ENCODE measurements at places on chromosomes 11 and 22. TPM values are rescaled to one million over a fixed set of nuclear protein-coding genes. Genes with fewer than 3 reads are reported as not detected.

GRCh38 chr11:122785031-122785541 is 53.2 kb upstream of the CRTAM start:
- H3K36me3 ChIP-seq = peaks cover 22% of the 10 kb centered on the region
- H3K4me1 ChIP-seq = peaks cover 2% of the 10 kb centered on the region
- H3K27ac ChIP-seq = no peak overlapping the region
- no peak for DNase-seq
- H3K27me3 ChIP-seq = no peaks in the 10 kb centered on the region

- peaks cover 64% of the 10 kb centered on the region for H3K4me1 ChIP-seq
- H3K27ac ChIP-seq = peak within 1 kb of the TSS; percentile 92
- DNase-seq = peak; percentile 89
- H3K36me3 ChIP-seq = peaks cover 27% of the 10 kb centered on the region
- no peaks in the 10 kb centered on the region for H3K27me3 ChIP-seq
These were observed at the start of gene MFNG for GRCh38 chr22:37486224-37486845. Gene MFNG, minus strand, starts transcription at chr22:37486384. Its CDS starts 207 bp downstream, at chr22:37486177.

DNA sequence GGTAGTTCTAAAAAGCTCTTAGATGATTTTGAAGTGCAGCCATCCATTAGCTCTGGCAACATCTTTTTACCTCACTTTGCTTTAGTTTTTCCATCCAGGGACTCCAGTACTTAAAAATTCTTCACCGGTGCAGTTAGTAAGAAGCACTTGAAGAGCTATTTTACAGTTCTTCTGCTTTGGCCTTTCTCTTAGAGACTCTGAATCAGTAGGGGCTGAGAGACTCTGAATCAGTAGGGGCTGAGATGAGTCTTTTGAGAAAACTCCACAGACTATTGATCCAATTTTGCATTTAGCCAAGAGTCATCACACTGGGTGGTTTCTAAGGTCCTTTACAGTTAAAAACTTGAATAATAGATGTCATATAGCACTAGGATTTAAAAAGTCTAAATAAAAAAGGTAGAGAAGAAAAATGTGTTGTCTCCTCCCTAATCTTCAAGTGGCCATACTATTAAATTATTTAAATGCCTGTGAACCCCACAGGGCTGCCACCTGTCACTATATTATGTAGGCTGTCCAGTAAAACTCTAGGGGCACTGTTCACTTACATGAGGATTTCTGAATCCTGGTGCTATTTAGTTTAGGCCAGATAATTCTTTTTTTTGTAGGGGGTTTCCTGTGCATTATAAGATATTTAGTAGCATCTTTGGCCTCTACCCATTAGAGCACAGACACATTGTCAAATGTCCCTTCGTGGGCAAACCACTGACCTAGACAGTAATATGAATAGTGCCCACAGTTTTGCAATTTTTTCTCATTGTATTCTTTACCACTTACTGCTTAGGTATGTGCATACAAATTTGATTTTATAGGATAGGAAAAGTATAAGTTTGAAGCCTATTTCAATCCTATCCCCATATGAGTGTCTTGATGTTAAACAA is 26.3 kb upstream of the HIKESHI start:
- H3K4me3 ChIP-seq = no peak overlapping the region
- peak overlapping the region; percentile 26 for H3K27ac ChIP-seq
- peaks cover 80% of the 10 kb centered on the region for H3K36me3 ChIP-seq

GRCh38 chr11:120514541-120515121 is 3.1 kb downstream of the GRIK4 start:
- peaks cover 66% of the 10 kb centered on the region for H3K27me3 ChIP-seq
- peaks cover 2% of the 10 kb centered on the region for H3K4me1 ChIP-seq
- DNase-seq = no peak
- H3K27ac ChIP-seq = no peak overlapping the region
- no peak overlapping the region for H3K4me3 ChIP-seq

DNA sequence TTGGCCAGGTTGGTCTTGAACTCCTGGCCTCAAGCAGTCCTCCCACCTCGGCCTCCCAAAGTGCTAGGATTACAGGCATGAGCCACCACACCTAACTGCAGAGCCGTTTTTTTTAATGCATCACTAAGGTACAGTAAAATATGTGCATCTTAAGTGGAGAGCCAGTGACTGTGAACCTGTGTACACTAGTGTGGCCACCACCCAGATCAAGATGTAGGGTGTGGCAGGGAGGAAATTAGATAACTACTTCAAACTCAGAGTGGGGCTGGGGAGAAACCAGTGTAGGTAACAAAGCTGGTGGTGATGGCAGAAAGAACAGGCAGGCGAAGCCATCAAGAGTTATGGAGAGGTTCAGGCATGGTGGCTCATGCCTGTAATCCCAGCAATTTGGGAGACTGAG is 14.4 kb downstream of the SNAP29 start:
- no peak overlapping the region for H3K27ac ChIP-seq
- H3K36me3 ChIP-seq = peaks cover 11% of the 10 kb centered on the region
- DNase-seq = no peak
- H3K4me3 ChIP-seq = no peak overlapping the region
- no peaks in the 10 kb centered on the region for H3K27me3 ChIP-seq

Gene KCNJ5
- not detected for total RNA-seq

DNA sequence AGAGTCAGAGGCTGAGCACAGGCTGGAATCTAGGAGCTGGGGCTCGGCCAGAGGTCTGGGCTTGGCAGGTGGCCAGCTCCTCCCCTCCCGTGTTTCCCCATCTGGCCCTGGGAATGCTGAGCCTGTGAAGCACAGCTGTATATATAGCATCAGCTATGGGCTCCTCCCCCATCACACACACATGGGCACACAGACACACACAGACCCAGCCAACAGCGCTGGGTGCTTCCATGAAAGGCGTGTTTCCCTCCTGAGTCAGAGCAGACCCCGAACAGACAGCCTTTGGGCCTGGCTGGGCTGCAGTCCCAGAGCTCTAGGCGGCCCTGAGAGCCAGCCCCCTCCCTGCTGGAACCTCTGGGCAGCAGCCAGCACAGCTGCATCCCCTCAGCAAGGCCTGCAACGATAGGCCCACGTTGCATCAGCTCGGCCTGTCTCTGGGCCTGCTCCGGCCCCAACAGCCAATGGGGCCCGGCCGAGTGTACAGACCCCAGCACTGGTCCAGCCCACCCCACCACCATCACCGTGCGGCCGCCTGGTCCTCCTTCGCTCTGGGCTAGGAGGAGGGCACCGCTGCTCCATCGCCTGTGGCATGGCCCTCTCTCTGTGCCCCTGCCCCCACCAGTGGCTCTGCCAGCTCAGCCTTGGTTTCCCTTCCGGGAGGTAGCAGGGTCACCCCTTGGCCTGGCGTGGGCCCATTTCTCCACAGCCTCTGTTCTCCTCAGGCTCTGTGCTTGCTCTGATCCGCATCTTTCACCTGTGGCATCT is 7.6 kb upstream of the SERPINH1 start:
- H3K4me1 ChIP-seq = no peaks in the 10 kb centered on the region
- H3K4me3 ChIP-seq = no peak overlapping the region
- no peaks in the 10 kb centered on the region for H3K27me3 ChIP-seq
- H3K27ac ChIP-seq = no peak overlapping the region

DNA sequence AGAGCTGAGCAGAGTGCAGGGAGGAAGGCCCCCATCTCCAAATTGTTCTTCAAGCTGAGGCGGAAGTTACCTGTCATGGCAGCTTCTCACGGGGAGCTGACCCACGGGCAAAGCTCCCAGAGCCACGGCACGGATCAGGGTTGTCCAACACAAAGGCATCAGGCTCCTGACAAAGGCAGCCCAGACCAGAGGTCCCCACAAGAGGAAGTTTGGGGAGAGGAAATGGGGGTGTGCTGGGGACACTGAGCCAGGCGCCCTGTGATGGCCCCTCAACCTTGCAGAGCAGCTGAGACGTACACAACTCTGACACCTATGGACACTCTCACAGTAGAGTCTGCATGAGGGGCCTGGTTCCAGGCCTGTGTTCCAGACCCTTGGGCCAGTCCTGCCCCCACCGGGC is 95.6 kb downstream of the CTTN start:
- no peaks in the 10 kb centered on the region for H3K36me3 ChIP-seq
- no peaks in the 10 kb centered on the region for H3K27me3 ChIP-seq
- H3K4me3 ChIP-seq = no peak overlapping the region
- no peak overlapping the region for H3K27ac ChIP-seq

GRCh38 chr11:120611581-120611980 is 100.0 kb downstream of the GRIK4 start:
- DNase-seq = no peak
- peaks cover 8% of the 10 kb centered on the region for H3K4me1 ChIP-seq
- no peak overlapping the region for H3K4me3 ChIP-seq
- no peak overlapping the region for H3K27ac ChIP-seq
- H3K27me3 ChIP-seq = peaks cover 10% of the 10 kb centered on the region

Gene OR52H1
- total RNA-seq = not detected

Gene VSTM5
- not detected for total RNA-seq

- no peak overlapping the region for H3K27ac ChIP-seq
- H3K36me3 ChIP-seq = no peaks in the 10 kb centered on the region
- peak; percentile 30 for DNase-seq
- H3K4me1 ChIP-seq = peaks cover 21% of the 10 kb centered on the region
These were observed 625 bp downstream of the RFPL2 start for GRCh38 chr22:32204040-32204855.

DNA sequence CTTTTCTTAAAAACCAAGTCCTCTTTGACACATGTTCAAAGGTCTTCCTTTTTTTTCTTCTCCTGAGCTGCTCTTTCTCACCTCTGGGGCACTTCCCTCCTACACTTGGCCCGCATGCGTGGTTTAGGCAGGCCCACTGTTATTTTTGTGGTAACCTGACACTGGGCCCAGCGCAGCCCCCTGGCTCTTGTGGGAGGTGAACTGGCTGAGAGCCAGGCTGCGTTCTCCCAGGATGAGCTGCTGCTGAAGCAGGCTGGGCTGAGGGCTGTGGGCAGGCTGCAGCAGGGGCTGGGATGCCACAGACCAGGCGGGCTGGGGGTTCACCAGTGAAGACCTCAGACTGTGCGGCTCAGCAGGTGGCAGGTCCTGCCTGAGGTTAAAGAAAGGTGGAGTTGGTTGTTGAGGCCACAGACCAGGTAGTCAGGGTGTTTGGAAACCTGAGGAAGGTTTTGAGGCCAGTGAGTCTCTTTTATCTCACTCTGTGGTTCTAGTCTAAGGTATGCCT is 72.4 kb downstream of the TEAD1 start:
- H3K27ac ChIP-seq = no peak overlapping the region
- peak; percentile 8 for DNase-seq
- peaks cover 8% of the 10 kb centered on the region for H3K27me3 ChIP-seq
- H3K4me1 ChIP-seq = no peaks in the 10 kb centered on the region
- H3K36me3 ChIP-seq = no peaks in the 10 kb centered on the region

DNA sequence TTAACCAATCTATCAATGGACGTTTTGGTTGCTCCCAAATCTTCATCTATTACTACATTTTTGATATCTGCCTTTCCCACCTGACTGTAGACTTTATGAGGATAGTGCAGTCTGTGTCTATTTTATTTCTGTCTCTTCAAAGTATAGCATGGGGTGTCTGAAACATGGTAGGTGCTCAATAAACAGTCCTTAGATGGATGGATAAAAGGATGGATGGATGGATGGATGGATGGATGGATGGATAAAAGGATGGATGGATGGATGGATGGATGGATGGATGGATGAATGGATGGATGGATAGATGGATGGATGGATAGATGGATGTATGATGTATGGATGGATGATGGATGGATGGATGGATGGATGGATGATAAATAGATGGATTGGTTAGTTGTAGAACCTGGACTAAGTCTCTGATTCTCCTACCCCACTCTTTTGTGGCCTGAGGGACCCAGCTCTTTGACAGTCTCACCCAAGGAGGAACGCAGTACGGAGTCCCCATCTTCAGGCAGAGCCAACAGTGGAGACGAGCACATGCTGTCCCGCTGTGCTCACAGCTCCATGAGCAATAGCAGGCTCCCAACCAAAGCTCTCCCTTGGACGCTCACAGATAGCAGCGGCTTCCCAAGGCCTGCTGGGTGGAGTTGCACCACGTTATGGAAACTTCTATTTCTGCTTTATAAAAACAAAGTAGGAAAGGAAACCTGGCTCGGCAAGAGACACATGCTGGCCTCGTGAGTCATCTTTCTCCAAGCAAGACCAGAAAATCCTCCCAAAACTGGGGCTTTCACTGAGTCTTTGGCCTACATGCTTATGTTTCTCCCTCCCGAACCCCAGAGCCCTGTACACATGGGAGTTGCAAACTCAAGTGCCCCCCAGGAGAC is 448.0 kb downstream of the MIAT start:
- H3K27me3 ChIP-seq = peaks cover 30% of the 10 kb centered on the region
- no peaks in the 10 kb centered on the region for H3K36me3 ChIP-seq
- H3K4me1 ChIP-seq = no peaks in the 10 kb centered on the region
- no peak overlapping the region for H3K4me3 ChIP-seq
- DNase-seq = no peak

Measured in activated CD4-positive, alpha-beta T cell treated with anti-CD3 and anti-CD28 coated beads for 36 hours (primary cell).